ENCODE measurements at places on chromosomes 7 and 10.

DNA sequence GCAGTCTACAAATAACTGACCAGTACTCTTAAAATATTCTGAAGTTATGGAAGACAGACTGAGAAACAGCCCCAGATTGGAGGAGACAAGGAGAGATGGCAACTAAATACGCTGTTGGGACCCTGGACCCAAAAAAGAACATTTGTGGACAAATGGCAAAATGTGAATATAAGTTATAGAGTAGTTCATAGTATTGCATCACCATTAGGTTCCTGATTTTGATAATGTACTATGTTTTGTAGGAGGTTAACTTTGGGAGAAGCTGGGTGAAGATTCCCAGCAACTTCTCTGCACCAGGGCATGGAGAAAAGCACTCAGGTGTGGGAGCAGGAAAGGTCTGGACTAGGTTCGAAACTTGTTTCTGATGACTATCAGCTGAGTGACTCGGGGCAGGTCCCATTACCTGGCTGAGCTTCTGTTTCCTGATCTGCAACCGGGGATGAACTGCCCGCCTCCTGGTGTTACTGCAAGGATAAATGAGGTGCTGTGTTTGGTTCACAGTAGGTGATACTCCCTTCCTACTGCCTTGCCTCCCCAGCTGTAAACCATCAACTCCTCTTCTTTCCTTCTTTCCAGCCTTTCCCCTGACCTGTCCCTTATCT is 48.2 kb downstream of the EEPD1 start:
- no peak for DNase-seq

GRCh38 chr10:124569623-124570470 is 108.2 kb downstream of the LHPP start:
- no peak for DNase-seq

DNA sequence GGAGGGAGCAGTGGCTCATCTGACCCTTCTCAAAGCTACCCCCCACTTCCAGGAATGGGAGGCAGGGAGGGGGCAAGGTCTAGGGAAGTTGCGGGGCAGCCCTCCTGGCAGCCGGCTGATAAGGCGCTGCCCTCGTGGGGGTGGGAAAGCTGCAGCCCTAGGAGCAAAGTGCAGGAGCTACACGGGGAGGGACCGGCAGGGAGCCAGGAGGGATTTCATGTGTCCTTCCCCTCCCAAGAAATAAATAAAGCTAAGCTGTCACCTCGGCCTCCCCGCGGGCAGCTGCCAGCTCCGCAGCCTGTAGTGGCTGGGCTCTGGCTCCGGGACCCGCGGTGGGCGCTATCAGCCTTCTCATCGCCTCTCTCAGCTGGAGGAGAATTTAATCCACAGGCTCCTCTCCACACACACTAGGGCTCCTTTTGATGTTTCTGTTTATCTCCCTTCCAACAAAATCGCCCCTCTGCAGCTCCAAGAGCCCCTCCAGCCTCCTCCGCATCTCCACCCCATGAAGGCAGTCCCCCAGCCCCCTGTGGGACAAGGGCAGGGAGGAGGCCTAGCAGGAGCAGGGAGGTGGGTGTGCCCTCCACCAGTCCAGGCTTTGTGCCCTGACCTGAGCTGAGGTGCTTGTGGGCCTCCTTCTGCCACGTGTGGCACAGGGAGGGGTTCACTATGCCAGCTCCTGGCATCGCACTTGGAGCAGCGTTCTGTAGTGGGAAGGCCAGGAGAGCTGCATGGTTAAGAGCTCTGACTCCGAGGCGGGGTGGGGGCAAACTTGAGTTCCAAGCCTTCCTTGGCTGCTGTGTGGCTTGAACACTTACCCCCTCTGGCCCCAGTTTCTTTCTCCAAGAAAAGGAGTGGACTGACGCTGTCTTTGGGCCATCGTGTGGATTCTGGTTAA is 80.5 kb downstream of the C10orf105 start:
- DNase-seq, result no peak

DNA sequence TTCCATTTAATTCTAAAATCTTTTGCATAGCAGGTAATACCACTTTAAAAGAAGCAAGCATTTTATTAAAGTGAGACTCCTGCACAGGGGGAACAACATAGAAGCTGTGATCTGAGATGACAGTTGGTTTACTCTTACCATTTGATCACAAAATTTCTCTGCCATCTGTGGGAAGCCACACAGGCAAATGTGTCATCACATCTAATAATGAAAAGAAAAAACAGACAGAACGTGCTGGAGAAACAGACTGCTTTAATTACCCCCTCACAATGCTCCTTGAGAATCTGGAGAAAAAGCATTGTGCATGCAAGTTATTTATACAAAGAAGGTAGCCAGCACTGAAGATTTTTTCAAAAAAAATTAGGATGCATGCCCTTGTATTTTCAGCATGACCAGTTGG is 165.2 kb upstream of the PTER start:
- DNase-seq, result no peak

DNA sequence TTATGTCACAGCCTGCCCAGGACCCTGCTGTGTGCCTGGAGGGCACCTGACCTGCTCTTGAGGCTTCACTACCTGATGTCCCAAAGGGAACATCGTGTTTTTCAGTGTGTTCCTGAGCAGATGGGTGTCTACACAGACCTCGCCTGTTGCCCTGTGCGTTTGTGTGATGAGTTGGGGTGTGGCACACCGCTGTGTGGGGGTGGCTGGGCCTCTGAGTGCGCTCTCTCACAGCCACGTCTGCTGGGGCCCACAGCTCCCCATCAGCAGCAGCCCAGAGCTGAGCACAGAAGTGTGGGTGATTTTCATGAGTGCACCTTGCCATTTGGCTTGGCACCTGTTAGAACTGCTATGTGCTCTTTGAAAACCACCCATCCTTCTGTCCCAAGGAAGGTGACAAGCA is 121.5 kb downstream of the NKX6-2 start:
- DNase-seq, result no peak

DNA sequence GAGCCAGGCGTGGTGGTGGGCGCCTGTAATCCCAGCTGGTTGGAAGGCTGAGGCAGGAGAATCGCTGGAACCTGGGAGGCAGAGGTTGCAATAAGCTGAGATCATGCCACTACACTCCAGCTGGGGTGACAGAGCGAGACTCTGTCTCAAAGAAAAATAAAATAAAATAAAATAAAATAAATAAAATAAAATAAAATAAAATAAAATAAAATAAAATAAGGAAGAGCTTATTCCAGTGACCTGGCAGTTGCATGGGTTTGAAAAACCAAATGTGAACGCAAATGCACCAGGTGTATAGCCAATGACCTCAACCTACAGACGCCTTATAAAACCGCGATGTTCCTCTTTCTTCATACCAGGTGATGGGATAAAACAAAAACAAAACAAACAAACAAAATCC is 995.7 kb downstream of the TYW1 start:
- no peak for DNase-seq

DNA sequence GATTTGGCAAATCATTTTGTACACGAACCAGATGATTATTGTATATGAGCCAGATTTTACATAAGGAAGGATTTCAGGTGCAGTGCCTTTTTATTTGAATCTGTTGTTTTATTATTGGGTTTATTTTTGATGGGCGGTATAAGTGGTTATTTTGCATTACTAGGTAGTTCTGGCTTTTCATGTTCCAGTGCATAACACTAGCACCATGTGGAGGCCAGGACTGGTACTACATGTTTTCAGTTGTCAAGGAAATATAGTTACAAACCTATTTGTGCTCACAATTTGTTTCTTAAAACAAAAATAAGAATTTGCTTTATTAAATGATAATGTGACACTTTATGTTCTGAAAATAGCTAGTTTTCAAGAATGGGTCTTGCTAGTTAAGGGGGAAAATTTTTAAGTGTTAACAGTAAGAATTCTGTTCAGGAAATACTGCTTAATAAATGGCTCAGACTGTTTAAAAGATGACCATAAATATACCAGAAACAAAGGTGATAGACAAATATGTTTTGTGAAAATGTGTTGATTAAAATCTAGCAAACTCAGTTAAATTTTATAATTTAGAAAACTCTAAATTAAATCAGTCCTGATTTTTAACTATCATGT is 7.1 kb upstream of the SEMA3E start:
- DNase-seq, result no peak

GRCh38 chr7:132618956-132619305 is 42.7 kb upstream of the PLXNA4 start:
- DNase-seq, result no peak

DNA sequence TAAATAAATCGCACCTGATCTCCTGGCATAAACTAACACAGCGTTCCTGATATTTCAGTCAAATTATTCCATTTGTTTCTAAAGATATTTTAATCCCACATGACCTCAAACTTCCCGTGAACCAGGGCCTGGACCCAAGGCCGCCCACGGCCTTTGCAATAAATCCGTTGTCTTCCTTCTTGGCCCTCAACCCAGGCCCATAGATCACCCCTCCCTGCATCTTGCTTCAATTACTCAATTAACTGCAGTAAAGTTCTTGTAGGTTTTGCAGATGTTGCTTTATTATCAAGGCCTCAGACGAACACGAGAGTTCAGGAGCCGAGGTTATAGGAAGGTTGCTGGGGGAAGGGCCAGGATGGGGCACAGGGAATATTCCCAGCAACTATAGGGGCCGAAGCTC is 249.4 kb downstream of the RAB11FIP2 start:
- DNase-seq, result no peak

GRCh38 chr10:33869028-33869427 is 534.6 kb upstream of the NRP1 start:
- no peak for DNase-seq

GRCh38 chr7:2545746-2546425 is 9.4 kb downstream of the BRAT1 start:
- no peak for DNase-seq

GRCh38 chr7:122767339-122767738 is 64.6 kb upstream of the RNF148 start:
- no peak for DNase-seq

GRCh38 chr7:68420342-68421192 is 1177.7 kb upstream of the AUTS2 start:
- DNase-seq, result no peak

DNA sequence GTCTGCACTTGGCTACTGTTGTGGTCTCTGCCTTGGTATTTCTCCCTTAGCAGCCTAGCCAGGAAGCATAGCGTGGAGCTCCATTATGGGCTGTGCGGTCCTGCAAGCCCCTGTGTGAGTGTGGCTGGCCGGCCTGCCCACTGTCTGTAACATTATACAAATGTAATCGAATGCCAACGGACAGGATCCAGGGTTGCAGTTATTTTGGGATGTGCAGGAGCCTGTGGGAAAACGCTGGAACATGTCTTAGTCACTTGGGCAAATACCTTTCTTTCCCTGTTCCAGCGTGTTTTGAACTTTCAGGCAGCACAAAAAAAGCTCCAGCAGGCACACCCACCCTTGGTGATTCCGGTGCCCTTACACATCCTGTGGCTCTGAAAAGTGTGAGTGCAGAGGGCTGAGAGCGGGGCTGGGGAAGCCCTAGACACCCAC is 29.5 kb downstream of the BAG3 start:
- no peak for DNase-seq

GRCh38 chr10:91582153-91582554 is 50.7 kb downstream of the PPP1R3C start:
- DNase-seq, result no peak

- DNase-seq, result no peak
Observed at GRCh38 chr10:1153251-1153763, 97.1 kb downstream of the WDR37 start.

DNA sequence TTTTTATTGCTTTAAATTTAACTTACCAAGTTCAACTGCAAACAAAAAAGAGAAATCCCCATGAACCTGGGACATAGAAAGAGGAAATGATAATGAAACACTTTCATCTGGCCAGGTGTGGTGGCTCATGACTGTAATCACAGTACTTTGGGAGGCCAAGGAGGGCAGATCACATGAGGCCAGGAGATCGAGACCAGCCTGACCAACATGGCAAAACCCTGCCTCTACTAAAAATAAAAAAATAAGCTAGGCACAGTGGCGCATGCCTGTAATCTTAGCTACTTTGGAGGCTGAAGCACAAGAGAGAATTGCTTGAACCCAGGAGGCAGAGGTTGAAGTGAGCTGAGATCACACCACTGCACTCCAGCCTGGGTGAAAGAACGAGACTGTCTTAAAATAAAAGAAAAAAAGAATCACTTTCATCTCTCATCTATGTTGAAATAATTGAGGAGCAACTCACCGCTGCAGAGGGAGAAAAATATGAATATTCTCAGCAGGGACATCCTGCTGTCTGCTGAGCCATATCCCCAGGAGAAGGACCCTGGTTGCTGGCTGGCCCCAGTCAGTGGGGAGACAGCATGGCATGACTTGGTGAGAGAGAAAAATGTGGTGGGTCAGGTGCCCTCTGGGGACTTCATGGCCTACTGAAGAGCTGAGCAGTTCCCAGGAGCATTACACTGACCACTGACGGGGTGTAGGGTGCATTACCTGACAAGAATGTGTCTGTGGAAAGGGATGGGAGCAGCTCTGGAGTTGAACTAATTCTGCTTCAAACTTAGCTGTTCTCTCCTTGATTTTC is 22.8 kb upstream of the TARP start:
- no peak for DNase-seq

DNA sequence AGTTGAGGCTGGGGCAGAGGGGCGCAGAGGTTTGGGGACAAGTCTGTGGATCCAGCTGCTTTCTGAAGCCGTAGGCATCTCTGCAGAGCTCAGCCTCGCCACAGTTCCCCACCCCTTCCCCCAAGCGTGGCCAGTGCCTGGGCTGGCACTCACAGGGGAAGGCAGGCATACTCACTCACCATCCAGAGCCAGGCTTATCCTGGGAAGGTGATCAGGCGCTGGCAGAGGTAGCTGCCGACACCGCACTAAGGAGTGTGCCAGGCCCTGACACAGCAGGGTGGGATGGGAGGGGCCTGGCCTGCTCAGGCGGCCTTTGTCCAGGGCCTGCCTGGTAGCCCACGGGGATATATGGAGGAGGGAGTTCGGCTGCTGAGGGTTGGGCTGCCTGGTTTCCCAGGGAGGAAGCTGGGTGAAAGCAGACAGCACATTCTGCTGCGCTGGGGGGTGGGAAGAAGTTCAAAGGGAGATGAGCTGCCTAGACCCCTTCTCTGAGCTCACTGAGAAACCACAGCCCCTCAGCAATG is 15.9 kb downstream of the VSIR start:
- no peak for DNase-seq

DNA sequence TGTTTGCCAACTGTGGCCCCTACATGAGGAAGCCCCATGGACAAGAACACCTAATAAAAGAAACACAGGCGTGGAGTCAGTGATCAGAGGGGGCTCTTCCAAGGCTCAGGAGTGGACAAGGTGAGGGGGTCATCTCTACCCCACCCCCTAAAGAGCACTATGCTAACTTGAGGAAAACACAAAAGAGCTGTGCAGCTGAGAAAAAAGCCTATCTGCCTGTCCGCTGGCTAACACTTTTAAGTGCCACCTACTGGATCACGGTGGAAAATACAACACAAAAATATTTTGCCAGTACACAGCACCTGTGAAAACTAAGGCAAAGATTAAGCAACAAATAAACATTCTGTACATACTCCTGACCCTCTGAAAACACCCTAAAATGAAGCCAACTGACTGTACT is 53.1 kb upstream of the COBL start:
- no peak for DNase-seq
